Breast epithelium (tissue), 4 donors: ENCODE measurements at places on chromosomes 13 and 19.

DNA sequence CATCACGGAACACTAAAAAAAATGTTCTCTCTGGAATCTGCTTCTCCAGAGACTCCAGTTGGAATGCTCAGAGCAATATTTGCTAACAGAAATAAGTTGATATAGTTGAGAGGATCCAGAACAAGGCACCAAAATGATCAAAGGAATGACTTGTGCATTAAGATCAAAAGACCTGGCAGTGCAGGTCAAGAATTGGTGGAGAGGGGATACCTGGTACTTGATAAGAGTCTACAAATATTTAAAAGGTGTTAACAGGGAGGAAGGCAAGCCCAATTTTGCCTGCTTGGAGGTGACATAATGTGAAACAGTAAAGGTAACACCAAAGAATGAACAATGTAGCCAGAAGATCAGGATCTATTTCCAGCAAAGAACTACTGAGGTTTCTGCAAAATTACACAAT lies 20.0 kb upstream of the TNFRSF19 start:
- no peak for DNase-seq
- no peak overlapping the region for H3K4me3 ChIP-seq
- H3K27ac ChIP-seq: no peak overlapping the region
- H3K4me1 ChIP-seq: no peaks in the 10 kb centered on the region
- H3K36me3 ChIP-seq: no peaks in the 10 kb centered on the region

DNA sequence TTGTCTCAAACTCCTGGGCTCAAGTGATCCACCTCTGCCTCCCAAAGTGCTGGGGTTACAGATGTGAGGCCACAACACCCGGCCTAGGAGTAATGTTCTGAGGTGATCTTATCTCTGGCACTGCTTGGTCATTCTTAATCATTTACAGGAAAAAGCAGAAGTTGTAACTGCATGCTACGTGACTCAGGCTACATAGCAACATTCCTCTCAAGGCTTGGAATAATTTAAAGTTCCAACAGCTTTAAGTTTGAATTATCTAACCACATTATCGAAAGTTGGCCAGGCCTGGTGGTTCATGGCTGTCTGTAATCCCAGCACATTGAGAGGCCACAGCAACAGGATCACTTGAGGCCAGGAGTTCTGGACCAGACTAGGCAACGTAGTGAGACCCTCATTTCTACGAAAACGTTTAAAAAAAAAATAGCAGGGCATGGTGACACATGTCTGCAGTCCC lies 3.9 kb upstream of the B9D2 start:
- H3K4me3 ChIP-seq: no peak overlapping the region
- H3K4me1 ChIP-seq: no peaks in the 10 kb centered on the region
- H3K36me3 ChIP-seq: no peaks in the 10 kb centered on the region
- no peak overlapping the region for H3K27ac ChIP-seq
- no peaks in the 10 kb centered on the region for H3K27me3 ChIP-seq
- DNase-seq: no peak

DNA sequence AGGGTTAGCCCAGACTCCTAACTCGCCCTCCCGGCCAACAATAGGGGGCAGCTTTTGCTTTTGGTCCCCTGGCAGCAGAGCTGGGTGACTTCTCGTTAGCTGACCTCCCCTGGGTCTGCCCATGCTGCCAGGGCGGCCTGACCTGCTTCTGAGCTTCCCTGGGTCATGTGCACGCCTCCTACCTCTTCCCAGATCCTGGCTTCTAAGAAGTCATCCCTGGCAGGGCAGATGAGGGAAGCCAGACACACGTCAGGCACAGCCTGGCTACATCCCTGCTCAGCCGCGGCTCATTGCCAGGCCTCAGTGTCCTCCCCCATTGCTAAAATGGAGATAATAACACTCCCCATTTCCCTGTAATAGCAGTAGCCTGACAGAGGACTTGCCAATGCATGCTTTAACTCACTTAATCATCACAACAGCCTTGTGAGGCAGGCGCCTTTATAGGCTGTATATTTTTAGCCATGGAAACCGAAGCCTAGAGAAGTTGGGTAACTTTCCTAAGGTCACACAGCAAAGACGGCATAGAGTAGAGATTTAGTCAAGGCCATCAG lies 2.1 kb downstream of the KCNK6 start:
- peak overlapping the region; percentile 95 for H3K4me3 ChIP-seq
- H3K4me1 ChIP-seq: no peaks in the 10 kb centered on the region
- peak overlapping the region; percentile 69 for H3K27ac ChIP-seq
- H3K36me3 ChIP-seq: no peaks in the 10 kb centered on the region
- DNase-seq: no peak
- H3K27me3 ChIP-seq: no peaks in the 10 kb centered on the region

GRCh38 chr13:42883771-42884467 lies 102.5 kb downstream of the FAM216B start:
- no peaks in the 10 kb centered on the region for H3K27me3 ChIP-seq
- H3K4me3 ChIP-seq: no peak overlapping the region
- DNase-seq: no peak
- H3K27ac ChIP-seq: no peak overlapping the region

- no peak for DNase-seq
- H3K36me3 ChIP-seq: no peaks in the 10 kb centered on the region
- H3K27me3 ChIP-seq: no peaks in the 10 kb centered on the region
- no peak overlapping the region for H3K27ac ChIP-seq
- H3K4me1 ChIP-seq: no peaks in the 10 kb centered on the region
These were observed 21.3 kb downstream of the RNF6 start for GRCh38 chr13:26200811-26201210.

DNA sequence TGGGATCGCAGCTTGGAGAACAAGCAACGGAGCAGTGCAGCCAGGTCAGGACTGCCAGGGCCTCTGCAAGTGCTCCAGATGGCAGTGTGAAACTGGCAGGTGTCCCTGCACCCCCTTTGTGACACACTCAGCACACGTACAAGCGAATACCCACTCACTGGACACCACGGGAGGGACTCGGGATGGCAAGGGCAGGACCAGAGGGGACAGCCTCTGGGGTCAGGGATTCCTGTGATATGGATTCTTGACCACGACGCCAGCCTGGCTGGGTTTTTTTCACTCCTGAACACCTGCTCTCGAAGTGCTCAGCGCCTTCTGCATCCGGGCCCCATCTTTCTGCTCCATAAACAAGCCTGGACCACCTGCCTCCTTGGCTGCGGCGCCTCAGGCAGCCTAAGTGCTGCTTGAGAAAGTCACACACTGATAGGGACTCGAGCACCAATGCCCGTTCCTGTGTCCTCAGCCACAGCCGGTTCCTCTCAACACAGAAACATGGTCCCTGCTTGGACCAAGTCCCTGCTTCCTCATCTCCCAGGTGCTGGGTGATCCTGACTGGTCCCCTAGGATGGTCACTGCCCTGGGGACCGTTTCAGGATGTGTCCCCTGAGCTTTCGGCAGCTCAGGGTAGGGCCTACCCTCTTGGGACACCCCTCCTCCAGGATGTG lies 22.0 kb downstream of the ELAVL1 start:
- H3K27ac ChIP-seq: peak overlapping the region; percentile 88
- H3K27me3 ChIP-seq: no peaks in the 10 kb centered on the region
- no peak for DNase-seq
- no peak overlapping the region for H3K4me3 ChIP-seq
- H3K36me3 ChIP-seq: peaks cover 6% of the 10 kb centered on the region

DNA sequence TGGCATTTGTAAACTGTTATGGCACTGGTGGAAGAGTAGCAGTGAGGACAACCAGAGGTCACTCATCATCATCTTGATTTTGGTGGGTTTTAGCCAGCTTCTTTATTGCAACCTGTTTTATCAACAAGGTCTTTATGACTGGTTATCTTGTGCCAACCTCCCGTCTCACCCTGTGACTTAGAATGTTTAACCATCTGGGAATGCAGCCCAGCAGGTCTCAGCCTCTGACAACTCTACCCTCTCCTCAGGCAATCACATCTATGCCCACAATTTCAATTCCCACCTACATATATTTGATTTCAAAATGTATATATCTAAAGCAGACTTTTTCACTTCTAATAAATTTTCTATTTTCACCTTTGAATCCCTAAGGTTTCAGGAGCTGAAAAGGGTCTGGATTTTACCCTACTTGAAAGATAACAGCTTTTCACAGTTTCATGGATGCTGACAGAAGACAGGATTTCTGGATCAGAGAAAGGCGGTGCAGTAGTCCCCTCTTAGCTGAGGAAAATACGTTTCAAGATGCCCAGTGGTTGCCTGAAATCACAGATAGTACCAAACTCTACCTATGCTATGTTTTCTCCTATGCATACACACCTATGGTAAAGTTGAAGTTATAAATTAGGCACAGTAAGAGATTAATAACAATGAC lies 1171.8 kb downstream of the DIAPH3 start:
- no peak overlapping the region for H3K27ac ChIP-seq
- no peak for DNase-seq
- no peaks in the 10 kb centered on the region for H3K4me1 ChIP-seq
- H3K36me3 ChIP-seq: no peaks in the 10 kb centered on the region
